T-helper 2 cell (primary cell): ENCODE measurements at places on chromosomes 12 and 14.

GRCh38 chr12:94972795-94973194 is 30.7 kb downstream of the NDUFA12 start:
- DNase-seq, result no peak

- no peak for DNase-seq
Measured at GRCh38 chr14:74658535-74659131, 46.6 kb upstream of the LTBP2 start.

- DNase-seq, result no peak
Measured at GRCh38 chr14:63179383-63179782, 24.9 kb upstream of the RHOJ start.

- no peak for DNase-seq
Measured at GRCh38 chr12:132144810-132145168, 532 bp downstream of the NOC4L start.

DNA sequence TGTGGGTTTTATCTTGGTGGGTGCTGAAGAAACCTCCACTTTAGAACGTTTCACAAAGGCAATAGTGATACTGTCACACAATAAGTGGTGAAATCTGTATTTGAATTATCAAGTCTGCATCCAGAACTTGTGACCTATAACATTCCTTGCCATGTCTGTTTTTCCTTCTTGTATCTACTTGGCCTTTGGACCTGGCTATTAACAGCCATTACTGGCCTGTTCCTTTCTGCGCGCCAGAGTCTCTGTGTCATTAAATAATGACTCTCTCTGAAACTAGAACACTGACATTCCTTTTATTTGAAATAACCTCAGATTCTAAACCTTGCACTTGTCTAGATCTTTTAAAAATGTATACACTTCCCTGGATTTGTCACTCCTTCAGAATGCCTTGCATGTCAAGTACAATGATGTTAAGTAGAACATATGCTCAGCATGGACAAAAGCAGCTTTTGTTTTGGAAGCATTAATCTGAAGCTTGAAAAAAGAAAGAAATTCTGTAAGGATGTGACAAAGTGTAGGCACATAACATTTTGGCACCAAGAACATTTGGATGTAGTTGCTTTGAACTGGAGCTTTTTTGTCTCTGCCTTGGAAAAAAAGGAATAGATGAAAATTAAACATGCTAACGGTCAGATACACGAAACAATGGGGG is 95.5 kb upstream of the RPL10L start:
- DNase-seq, result no peak

- no peak for DNase-seq
Measured at GRCh38 chr12:43206396-43206795, 345.6 kb downstream of the ADAMTS20 start.

DNA sequence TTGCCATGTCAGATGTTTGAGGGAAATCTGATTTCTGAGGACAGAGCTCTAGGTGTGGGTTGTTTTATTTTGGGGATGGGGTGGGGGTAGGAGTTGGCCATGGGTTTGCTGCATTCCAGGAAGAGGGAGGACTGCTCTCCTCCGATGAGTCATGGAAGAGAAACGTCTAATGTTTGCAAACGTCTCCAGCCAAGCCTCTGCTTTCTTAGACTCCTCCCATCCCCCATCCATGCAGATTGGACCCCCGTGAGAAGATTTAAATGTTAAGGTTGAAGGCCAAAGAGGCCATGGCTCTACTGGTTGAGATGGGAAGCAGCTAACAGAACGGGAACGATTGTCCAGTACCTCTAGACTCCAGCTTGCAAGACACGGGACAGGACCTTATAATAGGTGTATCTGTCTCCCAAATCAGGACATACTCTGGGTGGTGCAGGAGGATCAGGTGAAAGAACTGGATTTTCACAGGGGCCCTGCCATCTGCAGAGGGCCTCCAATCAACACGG is 11.4 kb upstream of the ATP2A2 start:
- DNase-seq, result no peak

DNA sequence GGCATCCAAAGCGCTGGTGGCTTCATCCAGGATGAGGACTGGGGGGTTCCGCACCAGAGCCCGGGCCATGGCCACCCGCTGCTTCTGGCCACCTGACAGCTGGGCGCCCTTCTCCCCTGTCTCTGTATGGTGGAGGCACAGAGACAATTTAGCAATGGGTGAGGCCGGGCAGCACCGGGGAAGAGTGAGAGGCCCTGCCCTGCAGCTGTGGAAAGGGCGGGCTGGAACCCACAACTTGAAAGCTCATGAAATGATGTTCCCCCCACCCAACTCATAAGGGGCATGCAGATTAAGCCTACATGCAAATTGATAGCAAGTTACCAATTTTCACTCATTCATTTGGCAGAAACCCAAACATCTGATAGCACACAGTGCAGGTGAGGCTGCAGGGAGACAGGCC is 34.1 kb downstream of the ABCB9 start:
- no peak for DNase-seq

- DNase-seq, result no peak
Measured at GRCh38 chr12:26100666-26101349, 24.0 kb downstream of the BHLHE41 start.

DNA sequence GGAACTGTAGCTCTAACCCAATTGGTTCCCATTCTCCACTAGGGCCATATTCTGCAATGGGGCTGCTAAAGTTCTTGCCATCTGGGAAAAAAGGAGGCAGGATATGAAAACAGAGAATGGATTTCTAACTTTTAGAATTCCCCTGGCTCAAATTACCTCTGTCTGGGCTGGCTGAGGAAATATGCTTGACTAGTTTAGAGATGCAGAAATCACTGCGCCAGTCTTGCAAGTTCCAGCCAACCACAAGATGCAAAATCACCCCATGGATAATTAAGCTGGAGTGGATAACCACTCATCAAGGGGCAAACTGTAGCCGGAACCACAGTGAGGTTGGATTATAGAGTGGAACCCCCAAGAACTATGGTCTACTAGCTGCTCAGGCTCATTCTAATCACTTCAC is 126.3 kb downstream of the RALGAPA1 start:
- no peak for DNase-seq

DNA sequence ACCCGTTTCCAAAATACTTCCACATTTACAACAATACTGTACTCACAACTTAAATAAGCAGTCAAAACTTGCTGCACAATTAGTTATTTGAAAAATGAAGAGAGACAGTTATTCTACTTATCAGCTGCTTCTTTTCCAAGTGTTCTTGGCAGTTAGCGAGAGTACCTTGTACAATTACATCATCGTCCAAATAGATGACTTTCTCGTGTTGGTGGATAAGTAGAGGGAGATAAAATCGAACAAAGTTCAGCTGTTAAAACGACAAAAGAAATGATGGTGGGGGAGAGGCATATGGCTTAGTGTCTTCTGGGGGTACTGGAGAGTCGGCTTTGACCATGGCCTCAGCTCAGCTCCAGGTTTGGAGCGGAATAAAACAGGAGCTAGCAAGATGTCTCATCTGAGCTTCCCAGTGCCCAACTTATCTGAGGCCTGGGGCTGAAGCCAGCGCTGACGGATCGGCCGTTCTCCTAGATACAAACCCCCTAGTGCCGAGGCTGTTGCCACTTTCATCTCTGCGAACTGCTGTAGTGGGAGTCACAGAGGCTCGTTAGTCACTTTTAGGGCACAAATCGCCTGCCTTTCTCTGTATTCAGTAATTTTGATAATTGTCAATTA is 31.7 kb downstream of the TDG start:
- no peak for DNase-seq

DNA sequence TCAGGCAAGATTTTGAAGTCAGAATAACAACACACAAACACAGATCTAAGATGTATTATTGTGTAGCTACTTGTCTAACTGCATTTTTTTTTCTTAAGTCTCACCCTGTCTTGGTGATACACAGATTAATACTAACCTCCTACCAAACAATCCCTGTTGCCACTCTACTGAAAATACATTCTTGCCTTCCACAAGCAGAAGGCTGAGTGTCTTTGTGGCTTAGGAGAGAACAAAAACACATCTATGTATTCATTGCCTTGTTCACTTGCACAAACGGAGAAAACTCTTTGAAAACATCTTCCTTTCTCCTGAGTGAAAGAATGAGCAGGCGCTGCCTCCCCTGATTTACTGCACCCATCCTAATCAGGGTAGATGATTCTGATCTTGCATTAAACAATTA is 642.2 kb downstream of the DIO2 start:
- DNase-seq, result no peak

DNA sequence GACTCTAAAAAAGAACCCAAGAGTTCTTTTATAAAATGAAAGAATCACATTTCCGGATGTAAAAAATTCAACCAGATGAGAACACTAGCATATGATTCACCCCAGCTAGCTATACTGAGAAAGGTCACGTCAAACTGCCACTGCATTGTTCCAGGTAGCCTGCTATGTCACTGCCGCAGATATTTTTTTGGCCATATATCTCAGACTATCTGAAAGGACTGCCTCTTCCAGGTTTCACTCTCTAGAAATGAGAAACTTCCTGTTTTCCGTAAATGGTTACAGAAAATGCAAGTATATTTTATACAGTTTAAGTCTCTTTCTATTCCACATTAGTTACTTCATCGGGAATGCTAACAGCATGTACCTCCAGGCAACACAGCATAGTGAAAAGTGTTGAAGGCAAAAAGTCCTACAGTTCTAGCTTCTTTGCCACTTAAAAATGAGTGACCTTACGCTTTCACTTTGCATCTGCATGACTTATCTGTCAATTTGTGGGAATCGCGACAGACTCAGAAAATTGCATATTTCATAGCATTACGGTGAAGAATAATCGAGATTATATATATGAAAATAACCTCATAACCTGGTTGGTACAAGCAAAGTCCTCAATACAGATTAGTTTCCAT is 105.2 kb downstream of the MED13L start:
- DNase-seq, result no peak

- DNase-seq, result no peak
Measured at GRCh38 chr14:34536951-34537676, 2.4 kb downstream of the EAPP start.

- no peak for DNase-seq
Measured at GRCh38 chr14:89134640-89135039, 282.4 kb downstream of the FOXN3 start.

DNA sequence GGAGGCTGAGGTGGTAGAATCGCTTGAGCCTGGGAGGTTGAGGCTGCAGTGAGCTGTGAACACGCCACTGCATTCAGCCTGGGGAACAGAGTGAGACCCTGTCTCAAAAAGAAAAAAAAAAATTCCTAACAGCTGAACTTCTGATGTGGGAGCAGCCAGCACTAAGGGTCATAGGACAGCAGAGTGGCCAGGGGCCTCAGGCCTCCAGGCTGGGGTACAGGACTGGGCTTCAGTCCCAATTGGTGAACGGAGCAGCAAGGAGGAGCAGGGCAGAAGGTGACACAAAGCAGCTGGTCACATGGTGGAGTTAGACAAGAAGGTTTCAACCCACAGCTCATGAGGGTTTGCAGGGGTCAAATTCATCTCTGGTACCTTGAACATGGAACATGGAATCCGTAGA is 40.8 kb upstream of the NRXN3 start:
- DNase-seq, result no peak

GRCh38 chr12:20629414-20630156 is 65.5 kb upstream of the SLCO1C1 start:
- DNase-seq, result no peak
